ENCODE measurements at places on chromosomes 1 and 21.

GRCh38 chr1:215539803-215540570, 27.1 kb upstream of the KCTD3 start:
- no peak for DNase-seq

GRCh38 chr1:153801786-153802697, 26.8 kb downstream of the SLC27A3 start:
- DNase-seq, result no peak

DNA sequence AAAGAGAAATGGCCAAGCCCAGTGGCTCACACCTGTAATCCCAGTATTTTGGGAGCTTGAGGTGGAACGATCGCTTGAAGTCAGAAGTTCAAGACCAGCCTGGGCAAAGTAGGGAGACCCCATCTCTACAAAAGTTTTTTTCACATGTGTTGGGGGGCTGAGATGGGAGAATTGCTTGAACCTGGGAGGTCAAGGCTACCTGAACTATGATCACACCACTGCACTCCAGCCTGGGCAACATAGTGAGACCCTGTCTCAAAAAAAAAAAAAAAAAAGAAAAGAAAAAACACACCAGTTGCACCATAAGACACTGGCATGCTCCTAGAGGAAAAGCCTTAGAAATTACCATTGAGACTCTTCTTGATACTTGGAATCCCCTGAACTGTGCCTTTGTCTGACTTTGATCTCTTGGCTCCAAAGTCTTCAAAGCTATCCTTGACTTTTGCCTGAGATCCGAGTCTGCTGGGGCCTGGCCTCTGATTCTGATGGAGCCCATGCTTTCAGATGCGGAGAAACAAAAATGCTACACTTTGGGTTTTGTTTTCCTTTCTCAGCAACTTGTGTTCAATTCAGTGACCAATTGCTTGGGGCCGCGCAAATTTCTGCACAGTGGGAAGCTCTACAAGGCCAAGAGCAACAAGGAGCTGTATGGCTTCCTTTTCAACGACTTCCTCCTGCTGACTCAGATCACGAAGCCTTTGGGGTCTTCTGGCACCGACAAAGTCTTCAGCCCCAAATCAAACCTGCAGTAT, 33.7 kb downstream of the ATP5PO start:
- no peak for DNase-seq

- DNase-seq, result no peak
Observed at GRCh38 chr21:39317134-39318090, 4.0 kb upstream of the BRWD1 start.

- DNase-seq, result no peak
Observed at GRCh38 chr1:219092206-219092605, 81.5 kb upstream of the LYPLAL1 start.

- DNase-seq, result no peak
Observed at GRCh38 chr1:108192581-108192980, 7.6 kb downstream of the SLC25A24 start.

Data from activated CD8-positive, alpha-beta memory T cell treated with anti-CD3 and anti-CD28 coated beads for 1 hour (primary cell).